ENCODE measurements at places on chromosomes 6 and 20. TPM values are rescaled to one million over a fixed set of nuclear protein-coding genes. Genes with fewer than 3 reads are reported as not detected.

Gene FARS2
- 14.3 TPM for total RNA-seq

GRCh38 chr6:44524476-44525227, 137.1 kb downstream of the CDC5L start:
- no peak for DNase-seq

DNA sequence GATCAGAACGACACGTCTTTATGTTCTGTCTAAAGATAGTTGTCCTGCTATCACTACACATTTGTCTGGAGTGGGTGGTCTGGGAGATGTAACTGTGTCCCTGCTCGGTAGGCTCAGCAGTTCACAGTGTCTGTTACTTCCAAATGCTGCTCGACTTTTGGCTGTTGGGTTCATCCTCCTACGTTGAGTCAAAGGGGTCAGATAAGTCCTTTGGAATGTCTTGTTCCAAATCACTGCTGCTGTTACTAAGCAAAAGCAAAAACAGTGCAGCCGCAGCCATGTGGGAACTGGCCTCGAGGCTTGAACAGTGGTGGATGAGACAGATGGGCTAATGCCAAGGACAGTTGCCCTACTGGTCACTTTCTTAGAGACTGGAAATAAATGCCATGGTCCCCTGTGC, 272.2 kb upstream of the MAP3K7 start:
- no peak for DNase-seq

DNA sequence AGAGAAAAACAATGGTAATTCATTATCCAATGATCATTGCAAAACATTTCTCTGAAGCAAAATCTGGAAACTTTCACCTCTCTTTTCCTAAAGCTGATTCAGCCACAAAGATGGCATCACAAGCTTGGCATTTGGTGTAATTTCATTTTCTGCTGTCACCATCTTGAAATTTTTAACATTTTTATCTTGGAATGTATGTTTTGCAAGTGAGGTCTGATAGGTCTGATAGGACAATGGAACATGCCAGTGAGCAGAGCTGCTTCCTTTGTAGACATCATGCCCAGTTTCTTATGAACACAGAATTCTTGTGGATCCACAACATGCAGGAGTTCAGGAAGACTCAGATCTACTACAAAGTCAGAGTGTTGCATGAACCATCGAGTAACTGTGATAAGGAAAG, 969.6 kb downstream of the EYS start:
- DNase-seq, result no peak

DNA sequence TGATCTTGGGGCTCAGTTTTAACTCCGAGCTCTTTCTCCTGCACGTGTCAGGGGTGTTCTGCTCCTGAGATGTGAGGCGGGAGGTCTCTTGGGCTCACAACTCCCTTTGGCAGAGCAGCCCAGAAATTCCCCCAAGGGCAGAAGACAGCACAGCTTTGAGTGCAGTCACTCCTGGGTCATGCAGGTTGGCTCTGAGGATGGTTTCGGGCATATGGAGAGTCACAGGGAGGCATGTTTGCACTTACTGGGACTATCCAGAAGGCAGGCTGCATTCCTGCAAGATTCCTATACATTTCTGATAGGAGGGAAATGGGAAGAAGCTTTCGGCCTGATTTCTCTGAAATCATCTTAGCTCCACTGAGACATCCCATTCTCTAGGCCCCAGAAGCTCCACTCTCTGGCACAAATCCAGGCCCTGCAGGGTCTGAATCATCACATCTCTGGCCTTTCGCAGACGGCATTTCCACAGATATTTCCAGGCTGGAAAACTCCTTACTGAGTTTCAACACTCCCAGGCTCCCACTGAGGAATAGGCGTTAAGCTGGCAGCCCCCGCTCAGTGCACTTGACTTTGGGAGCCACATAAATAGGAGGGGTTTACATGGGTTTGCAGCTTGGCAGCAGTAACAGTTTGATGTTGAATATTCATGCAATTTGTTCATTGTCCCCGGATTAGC, 39.7 kb downstream of the AGPAT4 start:
- peak; percentile 66 for DNase-seq

Gene NNAT
- 7.4 TPM for total RNA-seq

GRCh38 chr20:62561182-62561581, 81.1 kb upstream of the SLCO4A1 start:
- DNase-seq, result no peak

DNA sequence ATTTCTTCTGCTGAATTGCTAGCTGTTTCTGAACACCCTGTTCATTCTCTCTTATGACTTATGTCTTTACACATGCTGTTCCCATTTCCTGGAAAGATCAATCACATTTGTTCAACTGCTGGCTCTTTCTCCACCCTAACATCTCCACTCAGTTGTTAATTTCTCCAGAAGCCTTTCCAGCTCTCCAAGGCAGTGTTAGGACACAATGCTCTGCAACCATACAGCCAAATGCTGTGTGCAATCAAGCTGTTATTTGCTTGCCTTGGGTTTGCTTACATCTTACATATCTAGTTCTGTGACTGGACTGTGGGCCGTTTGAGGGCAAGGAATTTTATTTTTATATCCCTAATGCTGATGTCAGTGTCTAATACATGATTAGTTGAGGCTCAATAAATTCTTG, 24.2 kb upstream of the CITED2 start:
- no peak for DNase-seq

DNA sequence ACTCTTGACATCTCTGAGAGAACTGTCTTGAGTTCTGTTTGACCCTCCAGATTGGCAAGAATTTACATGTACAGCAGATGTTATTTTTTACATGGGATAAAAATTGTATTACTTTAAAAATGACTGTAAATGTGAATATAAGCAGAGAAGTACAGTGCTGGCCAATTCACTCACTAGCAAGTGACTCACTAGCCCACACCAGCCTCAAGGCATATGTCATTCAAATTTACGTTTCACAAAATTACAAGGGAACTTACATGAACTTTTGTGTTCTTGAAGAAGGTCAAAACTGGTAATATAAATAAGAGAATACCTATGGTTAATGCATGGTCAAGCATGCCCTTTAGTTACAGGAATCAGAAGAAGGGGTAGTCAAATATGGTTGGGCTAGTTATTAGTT, 54.0 kb upstream of the HMGCLL1 start:
- DNase-seq, result no peak

GRCh38 chr6:111329882-111330633, 153.0 kb downstream of the REV3L start:
- DNase-seq, result no peak

Gene TP53TG5
- total RNA-seq, result 0.47 TPM

Gene PGM3
- total RNA-seq, result 57.4 TPM

DNA sequence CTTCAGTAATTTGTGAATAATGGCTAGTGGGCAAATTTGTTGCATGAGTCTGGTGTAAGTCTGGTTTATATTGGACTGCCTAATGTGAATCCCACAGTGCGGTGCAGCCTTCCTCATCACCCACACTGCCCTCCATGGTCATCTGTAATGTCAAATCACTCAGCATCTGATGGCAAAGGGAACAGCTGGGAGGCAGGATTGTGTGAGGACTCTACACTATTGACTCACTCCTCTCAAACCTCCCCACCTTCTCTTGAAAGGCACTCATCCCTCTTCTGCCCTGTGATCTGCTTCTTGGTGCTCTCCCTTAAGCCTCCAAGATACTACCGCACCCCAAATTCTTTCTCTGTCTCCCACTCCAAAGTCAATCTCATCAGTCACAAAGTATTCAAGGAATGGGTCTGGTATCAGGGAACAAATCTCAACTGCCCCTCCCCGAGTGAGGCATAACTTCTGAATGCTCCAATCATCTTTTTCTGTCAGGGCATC, 146.0 kb upstream of the BEND6 start:
- no peak for DNase-seq

Gene GSTA3
- not detected for total RNA-seq

DNA sequence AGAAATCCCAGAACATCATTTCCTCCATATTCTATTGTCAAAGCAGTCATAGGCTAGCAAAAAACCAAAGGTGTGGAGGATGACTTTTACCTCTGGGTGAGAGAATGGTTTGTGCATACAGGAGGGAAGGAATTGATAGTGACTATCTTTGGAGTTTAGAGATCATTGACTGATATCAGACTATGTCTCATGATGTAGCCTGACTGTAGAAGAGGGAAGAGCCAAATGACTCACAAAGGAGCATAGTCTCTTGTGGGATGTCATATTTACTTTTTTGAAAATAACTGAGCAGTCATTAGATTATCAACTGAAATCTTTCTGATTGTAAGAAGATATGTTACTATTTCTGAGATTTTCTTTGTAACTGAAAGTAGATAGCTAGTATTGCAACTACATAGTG, 158.5 kb downstream of the FLRT3 start:
- DNase-seq, result no peak

- no peak for DNase-seq
These were observed 118.2 kb downstream of the CARMIL1 start for GRCh38 chr6:25397406-25397805.

DNA sequence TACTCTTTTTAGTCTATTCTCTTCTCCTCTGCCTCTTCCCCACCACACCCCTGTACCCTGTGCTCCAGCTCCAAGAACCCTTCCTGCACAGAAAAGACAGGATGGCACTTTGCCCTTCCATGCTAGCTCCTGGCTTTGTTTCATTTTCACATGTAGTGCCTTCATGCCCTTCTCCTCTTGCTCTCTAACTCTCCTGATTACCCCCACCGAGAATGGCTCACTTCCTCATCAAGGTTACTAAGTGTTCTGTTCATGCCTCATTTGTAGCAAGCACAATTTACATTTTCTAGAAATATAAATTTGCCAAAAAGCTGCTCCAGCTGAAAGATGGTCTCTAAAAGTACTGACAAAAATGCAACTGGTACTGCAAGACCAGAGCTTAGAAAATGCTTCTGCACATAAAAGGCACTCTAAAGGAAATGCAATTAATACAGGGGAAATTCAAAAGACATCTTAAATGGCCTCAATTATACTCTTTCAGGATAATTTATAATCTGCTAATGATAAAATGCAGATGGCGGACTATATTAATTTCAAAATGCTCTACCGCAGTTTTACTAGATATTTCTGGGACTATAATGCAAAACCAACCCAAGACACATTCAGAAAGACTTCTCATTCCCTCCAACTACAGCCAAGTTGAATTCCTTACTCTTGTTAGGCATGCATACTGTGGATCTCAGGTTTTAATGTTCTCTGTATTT, 570.2 kb downstream of the PRKN start:
- DNase-seq, result no peak

Gene MAS1
- not detected for total RNA-seq

DNA sequence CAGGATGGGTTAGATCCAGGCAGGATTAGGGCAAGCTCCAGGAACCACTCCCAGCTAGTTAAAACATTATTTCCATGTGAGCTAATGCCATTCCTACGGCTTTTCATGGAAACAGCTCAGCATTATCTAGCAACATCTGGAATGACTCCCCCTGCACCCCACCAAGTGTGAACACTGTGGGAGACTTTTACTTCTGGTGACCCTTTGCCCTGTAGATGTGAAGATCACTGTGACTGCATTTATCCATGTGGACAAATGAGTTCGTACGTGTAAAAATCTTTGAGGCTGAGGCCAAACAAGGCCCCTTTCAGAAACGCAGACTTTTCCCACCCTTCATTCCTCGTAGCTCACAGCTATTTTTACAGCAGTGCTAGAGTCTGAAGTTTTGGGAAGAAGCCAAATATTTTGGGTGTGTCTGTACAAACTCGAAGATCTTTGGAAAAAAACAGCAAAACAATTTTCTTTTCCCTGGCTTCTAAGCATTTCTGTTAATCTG, 221.8 kb upstream of the SOX4 start:
- DNase-seq, result no peak

DNA sequence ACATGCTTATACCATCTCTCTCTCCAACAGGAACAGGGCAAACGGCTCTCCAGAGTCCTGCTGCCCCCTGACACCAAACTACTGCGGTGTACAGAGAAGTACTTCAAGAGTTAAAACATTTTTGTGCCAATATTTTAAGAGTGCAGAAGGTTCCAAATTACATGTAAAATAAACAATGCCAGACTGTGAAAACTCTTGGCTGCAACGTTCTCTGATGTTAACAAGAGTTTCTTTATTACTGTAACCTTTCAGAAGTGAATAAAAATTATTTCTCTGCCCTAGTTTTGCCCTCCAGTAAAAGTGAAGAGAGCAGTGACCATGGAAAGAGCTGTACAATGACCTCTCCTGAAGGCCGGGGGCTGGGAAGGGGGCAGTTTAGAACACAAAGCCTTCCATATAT, 41.4 kb upstream of the FAM83C start:
- DNase-seq, result no peak

DNA sequence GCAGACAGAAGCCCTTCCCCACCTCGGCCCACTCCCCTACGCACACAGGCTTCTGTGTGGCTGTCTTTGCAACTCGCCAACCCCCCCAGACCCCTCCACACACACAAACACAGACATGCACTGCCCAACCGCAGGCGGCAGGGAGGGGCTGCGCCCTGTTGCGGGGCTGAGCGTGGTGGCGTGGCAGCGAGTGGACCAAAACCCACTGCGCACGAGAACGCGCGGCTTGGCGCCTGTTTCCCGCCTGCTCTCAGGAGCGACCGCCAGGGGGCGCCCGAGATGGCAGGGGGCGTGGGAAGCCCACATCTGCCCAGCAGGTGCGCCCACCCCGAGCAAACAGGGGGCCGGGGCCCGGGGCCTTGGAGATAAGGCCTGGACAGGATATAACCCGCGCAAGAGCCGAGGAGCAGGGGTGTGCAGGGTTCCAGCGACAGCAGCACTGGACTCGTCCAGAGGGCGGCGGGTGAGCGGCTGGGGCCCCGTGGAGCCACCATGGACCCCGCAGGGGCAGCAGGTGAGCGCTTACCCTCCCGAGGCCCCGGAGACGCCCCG, at the start of gene RBPJL:
TSS of gene RBPJL (plus strand) at position 410 of the 552 bp plus-strand sequence. CDS start at position 493, 83 bp downstream.
- DNase-seq, result no peak

DNA sequence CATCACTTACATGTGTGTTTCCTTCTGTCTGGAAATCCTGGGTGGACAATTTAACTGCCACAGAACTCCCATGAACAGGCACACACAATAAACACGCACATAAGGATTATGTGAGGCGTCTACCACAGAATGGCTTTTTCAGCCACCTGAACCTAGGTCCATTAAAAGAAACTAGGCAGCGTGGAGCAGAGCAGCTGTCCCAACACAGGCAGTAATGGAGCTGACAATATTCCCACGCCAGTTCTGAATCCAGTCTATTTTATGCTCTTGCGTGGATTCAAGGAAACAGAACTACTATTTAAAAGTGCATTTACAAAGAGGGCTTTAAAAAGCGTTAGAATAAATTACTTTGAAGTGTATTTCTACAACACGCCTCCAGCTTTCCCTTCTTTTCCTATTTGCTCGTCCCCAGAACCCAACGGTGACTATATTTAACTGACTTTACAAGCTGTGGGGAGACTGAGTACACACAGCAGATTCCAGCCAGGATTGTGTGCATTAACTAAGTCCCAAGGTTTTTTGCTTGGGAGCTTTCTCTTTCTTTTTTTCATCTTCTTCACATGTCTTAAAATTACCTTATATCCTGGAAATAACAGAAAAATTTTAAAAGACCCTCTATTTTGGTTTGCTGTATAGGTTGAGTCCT, 95.9 kb downstream of the GMDS start:
- DNase-seq, result no peak

Gene LST1
- total RNA-seq, result 17.8 TPM

Gene SPATA25
- 27.0 TPM for total RNA-seq

Data from omental fat pad (tissue), 4 donors.